ENCODE measurements at places on chromosomes 3 and 15. TPM values are rescaled to one million over a fixed set of nuclear protein-coding genes. Genes with fewer than 3 reads are reported as not detected.

GRCh38 chr3:129855170-129855831 lies 38.2 kb downstream of the TMCC1 start:
- peak; percentile 20 for DNase-seq

DNA sequence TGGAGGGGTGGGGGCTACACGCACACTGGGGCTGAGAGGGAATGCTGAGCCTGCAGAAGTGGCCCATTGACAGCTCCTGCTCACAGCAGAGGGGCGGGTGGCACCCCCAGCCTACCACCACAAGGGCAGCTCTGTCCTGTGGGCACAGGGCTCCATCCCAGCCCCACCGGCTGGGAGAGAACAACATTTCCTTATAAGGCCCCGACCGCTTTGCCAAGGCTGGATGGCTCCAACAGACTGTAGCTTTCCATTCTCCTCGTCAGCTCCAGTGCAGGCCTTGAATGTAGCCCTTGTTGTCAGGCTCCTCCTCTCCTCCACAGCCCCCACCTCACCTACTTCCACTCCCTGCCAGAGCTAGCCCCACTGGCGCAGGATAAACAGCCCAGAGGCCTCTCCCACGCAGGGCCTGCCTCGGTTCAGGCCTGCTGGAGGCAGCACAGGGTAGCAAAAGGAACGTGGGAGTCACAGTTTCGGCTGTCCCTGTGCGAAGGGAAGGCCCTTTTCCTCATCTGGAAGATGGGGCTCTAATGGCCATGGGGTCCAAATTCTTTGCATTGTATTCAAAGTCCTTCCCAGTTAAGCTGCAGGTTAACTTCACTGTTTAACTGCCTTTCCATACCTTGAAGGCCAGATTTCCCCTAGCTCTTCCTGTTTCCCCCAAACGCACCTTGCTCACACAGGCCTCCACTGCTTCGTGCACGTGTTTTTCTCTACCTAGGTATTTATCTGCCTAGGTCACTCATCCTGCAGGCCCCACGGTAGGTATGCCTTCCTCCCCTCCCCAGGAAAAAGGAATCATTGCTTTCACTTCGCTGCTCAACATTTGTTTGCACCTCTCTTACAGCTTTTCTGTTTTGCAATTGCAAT lies 101.6 kb upstream of the LPP start:
- peak; percentile 51 for DNase-seq

DNA sequence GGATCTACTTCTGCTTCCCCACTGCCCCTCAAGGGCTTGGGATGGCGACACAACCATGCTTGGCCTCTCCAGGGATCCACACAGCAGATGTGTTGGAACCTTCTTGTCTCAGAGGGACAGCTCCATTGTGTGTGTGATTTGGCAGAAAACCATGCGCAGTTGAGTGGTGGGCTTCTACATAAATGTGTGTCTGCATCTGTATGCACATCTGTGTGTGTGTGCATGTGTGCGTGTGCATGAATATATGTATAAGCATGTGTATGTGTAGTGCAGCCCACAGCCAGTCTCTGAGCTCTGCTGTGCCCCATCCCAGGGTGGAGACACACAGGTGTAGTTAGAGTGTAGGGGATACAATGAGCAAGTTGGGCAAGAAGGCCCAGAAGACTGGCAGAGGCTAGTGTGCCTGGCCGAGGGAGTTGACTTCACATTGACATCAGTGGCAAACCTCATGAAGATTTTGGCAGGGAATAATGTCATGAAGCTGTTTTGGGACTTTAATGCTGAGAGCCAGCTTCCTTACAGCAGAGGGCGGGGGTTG lies 8.1 kb downstream of the GLYCTK start:
- DNase-seq = no peak

- no peak for DNase-seq
Measured at GRCh38 chr15:54500330-54500729, 522.1 kb downstream of the UNC13C start.

- DNase-seq = no peak
Measured at GRCh38 chr15:34890424-34890823, 79.1 kb downstream of the AQR start.

- no peak for DNase-seq
Measured at GRCh38 chr15:25238126-25238525, 200.7 kb downstream of the UBE3A start.

Gene CLDN11
- 0.06 TPM for total RNA-seq

Gene MUC20
- total RNA-seq = 0.17 TPM
